ENCODE measurements at places on chromosomes 2 and 18.
A peak's percentile ranks its signal among the peaks of the same experiment; 100 is the strongest.

- no peak for DNase-seq
Observed at GRCh38 chr2:24971286-24971535, 544 bp downstream of the DNAJC27 start.

- peak; percentile 10 for DNase-seq
Observed at GRCh38 chr18:31977270-31977872, 34.4 kb upstream of the TRAPPC8 start.

DNA sequence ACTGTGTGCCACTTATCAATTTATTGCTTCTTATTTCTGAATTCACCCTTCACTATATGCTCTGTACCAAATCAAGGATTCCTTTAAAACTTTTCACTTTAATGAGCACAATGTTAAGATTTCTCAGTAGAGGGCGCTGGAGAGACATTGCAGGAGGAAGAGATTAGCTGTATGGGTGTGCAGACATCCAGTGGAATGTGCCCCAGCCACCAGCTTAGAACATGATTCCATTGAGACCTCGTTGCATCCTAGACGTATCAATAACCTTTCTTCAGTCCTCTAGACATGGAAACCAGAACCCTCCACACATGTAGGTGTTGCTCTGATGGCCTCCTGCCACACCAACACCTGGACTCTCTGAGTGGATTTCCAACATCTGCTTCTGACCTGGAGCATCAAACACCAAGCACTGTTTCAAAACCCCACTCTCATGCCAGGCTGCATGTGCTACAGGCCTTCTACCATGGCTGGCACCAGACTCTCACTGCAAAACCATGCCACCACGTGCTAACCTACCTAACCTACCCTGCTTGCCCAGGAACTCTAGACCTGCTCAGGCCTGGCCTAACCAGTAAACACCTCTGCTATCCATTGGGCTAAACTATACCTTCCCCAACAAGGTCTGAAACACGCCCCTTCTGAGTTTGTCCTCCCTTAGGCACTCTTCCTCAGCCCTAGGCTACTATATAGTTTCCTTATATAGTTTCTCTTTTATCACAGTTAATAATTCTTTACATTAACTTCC is 633.2 kb upstream of the PKDCC start:
- peak; percentile 21 for DNase-seq

- DNase-seq = peak; percentile 25
Observed at GRCh38 chr2:84969511-84970209, 1.3 kb upstream of the KCMF1 start.

- DNase-seq = no peak
Observed at GRCh38 chr2:46360303-46360702, 63.1 kb downstream of the EPAS1 start.

GRCh38 chr2:80525152-80525551 is 220.6 kb upstream of the LRRTM1 start:
- DNase-seq = no peak

GRCh38 chr2:64328415-64328722 is 125.6 kb upstream of the LGALSL start:
- peak; percentile 22 for DNase-seq

Data from inflammatory macrophage treated with lipopolysaccharide for 1 hour (primary cell).